ENCODE measurements at places on chromosomes 4 and X. TPM values are rescaled to one million over a fixed set of nuclear protein-coding genes. Genes with fewer than 3 reads are reported as not detected.

The JADE3 gene
- total RNA-seq = 5.2 TPM

The GAGE2A gene
- not detected for total RNA-seq

The ARHGAP36 gene
- not detected for total RNA-seq

The SMPX gene
- not detected for total RNA-seq

The IGSF1 gene
- total RNA-seq = not detected

The EFHC2 gene
- total RNA-seq = not detected

The FAM47A gene
- not detected for total RNA-seq

The MAGEA2B gene
- total RNA-seq = not detected

The SMIM43 gene
- total RNA-seq = 0.20 TPM

The LNX1 gene
- total RNA-seq = 3.0 TPM

The ZCCHC18 gene
- total RNA-seq = 1.5 TPM

The RIPPLY1 gene
- total RNA-seq = not detected

The LDB2 gene
- total RNA-seq = 39.4 TPM

The PRDM8 gene
- 0.53 TPM for total RNA-seq

The RPS6KA6 gene
- total RNA-seq = 0.15 TPM

The PNMA3 gene
- not detected for total RNA-seq

The TET2 gene
- total RNA-seq = 7.2 TPM

The INTS6L gene
- 1.5 TPM for total RNA-seq

The REELD1 gene
- not detected for total RNA-seq

The GAGE12H gene
- total RNA-seq = not detected

The STK32B gene
- 15.4 TPM for total RNA-seq

Measured in mammary microvascular endothelial cell (primary cell).